ENCODE measurements at places on chromosomes 2 and 18.

- DNase-seq: no peak
These were observed 4.8 kb upstream of the ANKRD44 start for GRCh38 chr2:197315371-197315770.

- DNase-seq: no peak
These were observed 90.4 kb downstream of the CAMKMT start for GRCh38 chr2:44452069-44452583.

DNA sequence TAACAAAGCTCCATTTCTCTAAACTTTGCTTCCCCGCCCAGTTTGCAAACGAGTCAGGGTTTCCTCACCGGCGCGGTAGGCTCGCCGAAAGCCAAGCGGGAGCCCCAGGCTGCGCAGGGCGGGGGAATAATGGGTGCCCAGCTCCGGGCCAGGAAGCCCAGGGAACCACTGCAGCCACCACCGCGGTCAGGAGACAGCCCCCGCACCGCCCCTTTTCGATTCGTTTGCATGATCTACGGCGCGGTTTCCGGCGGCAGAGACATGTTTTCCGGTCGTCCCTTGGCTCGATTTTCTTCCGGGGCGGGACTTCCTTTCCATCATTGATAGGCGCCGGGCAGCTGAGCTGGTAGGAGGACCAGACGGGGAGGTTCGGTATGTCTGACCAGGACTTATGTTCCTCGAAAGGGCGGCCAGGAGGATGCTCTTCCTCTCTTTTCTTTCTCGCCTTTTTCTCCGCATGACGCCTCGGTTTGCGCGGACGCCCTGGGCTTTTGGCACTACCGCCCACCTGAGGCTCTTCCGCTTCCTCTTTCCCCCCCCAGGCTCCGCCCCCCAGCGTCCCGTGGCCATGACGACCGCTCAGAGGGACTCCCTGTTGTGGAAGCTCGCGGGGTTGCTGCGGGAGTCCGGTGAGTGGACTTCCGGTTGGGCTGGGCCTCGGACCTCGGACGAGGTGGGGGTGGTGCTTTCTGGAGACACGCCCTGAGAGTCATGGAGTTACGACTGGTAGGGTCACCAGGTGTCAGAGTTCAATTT lies at the start of gene STK11IP:
Gene STK11IP, plus strand, starts transcription at position 306 of the 756 bp plus-strand sequence. Its CDS starts 263 bp downstream, at position 569.
- DNase-seq: peak; percentile 87

DNA sequence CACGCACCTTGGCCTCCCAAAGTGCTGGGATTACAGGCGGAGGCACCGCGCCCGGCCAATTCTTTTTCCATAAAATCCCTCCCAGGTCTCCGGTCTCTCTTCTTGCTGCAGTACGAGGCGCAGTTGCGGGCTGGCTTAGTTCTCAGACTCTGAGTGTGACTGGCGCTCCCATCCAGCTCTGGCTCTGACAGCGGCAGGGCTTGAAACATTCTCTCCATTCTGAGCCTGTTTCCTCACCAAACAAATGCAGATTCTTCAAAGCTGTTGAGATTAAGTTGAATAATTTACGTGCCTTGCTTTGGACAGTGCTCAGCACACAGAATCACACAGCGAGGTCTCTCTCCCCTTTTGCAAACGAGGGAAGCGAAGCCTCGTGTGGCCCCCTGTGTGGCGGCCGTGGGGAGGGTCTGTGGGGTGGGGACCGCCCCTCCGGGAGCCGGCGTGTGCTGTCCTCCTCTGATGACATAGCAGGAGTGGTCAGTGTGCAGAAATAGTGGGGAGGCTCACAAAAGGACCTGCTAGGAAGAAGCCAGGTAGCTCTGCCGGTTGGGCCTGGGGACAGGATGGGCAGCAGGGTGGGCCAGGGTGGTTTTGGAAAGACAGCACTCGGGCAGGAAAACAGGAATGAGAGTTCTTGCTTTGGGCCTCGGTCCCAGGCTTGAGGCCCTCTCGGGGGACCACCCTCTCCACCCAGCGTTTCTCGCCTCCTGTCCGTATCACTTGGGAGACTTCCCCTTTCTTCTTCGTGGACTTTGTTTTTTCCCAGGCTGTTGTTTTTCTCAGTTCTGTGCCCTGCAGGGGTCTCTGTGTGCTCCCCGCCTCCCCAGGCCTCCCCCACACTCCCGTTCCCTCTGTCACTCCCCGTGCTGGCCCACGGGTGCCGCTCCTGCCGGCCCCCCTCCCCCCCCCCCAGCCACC lies 75.0 kb downstream of the KCNG2 start:
- DNase-seq: no peak

- no peak for DNase-seq
These were observed 56.4 kb upstream of the OTOS start for GRCh38 chr2:240196716-240197461.

GRCh38 chr2:5937321-5937720 lies 245.1 kb downstream of the SOX11 start:
- DNase-seq: no peak

GRCh38 chr18:73059280-73059679 lies 191.5 kb upstream of the NETO1 start:
- DNase-seq: no peak

DNA sequence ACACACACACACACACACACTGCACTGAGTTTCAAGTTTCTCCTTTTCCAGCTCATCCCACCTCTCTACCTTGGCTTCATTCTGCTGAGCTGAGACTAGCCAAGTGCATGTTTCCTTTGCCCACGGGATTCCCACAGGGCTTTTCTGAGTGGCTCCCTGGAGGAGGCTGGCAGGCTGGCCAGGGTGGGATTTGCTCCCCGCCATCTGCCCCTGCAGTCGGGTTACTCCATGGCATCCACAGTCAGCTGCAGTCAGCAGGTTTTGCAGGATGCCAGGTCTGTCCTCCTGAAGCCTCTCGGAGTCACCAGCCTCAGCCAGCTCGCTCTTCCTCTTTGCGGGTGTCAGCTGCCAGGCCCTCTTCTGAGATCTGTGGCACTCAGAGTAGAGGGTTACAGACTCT lies 783.7 kb upstream of the SOX11 start:
- no peak for DNase-seq

GRCh38 chr2:219453671-219454590 lies 19.3 kb downstream of the SPEG start:
- no peak for DNase-seq

DNA sequence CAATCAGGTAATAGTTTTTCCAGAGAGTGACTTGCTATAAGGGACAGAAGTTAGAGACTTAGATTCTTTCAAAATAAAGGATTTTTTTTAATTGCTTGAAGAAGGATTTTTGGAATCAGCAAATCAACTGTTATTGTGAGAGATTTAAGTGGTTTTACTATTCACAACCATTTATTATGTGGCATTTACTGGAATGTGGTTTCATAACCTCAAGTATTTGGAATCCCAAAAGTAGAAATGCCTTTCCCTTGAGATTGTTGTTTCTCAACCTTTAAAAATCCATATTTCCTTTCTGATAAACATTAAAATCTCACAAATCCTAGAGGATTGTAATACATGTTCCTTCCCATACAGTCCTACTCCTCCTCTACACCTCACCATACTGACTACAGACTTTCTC lies 5.0 kb downstream of the TANK start:
- no peak for DNase-seq

- no peak for DNase-seq
These were observed 52.7 kb upstream of the CCDC68 start for GRCh38 chr18:55012008-55012407.

- DNase-seq: no peak
These were observed 63.6 kb downstream of the INSIG2 start for GRCh38 chr2:118151831-118152230.

- no peak for DNase-seq
These were observed 20.4 kb upstream of the CABLES1 start for GRCh38 chr18:23114911-23115310.

GRCh38 chr2:85917887-85918795 lies 29.4 kb upstream of the ST3GAL5 start:
- no peak for DNase-seq

- DNase-seq: no peak
These were observed 711.4 kb upstream of the ACVR2A start for GRCh38 chr2:147133286-147133908.

DNA sequence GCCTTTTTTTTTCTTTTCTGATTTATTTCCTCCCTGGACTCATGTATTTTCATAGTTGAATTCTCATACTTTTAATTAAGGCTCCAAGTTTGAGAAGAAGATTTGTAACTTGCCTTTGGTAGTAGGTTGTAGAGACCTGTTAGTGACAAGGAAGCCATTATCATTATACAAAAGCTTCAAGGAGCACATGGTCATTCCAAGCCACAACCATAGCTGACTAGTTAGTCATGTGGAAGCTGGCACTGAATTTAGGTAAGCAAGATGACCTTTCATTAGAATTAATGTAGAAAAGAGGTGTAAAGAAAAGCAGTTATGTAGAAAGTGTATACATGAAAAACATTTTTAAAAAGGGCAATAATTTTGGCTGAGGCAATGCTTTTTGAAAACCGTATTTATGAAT lies 89.7 kb downstream of the LRP1B start:
- no peak for DNase-seq

DNA sequence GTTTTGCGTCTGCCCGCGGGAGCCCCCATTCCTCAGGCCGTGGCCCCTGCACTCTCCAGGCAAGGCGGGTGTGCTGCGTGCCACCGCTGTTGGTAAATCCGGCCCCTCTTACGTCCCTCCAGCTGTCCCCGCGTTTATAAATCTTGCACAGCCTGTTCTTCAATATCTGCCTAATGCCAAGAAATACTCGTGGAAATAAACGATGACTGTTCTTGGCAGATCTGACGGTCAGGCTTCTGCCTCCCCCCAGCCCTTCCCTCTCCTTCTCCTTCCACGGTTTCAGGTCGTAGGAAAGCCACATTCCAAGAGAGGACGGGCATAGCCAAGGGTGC lies 20.5 kb downstream of the ODC1 start:
- no peak for DNase-seq

DNA sequence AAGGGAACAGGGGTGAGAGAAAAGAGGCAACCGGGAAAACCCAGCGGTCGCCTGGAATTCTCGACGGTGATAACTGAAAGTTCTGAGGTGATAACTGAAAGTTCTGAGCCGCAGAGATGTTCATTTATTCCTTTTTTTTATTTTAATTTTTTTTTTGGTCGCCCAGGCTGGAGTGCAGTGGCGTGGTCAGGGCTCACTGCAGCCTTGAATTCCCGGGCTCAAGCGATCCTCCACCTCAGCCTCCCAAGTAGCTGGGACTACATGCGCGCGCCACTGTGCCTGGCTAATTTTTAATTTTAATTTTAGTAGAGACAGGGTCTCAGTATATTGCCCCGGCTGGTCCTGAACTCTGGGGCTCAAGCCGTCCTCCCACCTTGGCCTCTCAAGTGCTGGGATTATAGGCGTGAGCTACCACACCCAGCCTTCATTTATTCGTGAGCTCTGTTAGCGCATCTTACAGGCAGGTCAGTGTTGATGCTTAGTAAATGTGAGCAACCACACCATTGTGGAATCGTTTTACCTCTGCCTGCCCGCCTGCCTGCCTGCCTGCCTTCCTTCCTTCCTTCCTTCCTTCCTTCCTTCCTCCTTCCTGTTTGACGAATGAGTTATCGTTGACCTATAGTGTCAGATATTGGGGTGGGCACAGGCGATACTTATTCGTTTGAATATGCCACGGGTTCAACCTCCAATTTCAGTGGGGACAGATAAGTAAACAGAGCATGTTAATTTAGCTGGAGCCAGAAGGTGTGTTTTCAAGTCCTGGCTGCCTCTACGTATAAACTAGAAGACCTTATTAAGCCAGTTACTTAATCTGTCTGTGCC lies 557 bp upstream of the E2F6 start:
- DNase-seq: no peak

DNA sequence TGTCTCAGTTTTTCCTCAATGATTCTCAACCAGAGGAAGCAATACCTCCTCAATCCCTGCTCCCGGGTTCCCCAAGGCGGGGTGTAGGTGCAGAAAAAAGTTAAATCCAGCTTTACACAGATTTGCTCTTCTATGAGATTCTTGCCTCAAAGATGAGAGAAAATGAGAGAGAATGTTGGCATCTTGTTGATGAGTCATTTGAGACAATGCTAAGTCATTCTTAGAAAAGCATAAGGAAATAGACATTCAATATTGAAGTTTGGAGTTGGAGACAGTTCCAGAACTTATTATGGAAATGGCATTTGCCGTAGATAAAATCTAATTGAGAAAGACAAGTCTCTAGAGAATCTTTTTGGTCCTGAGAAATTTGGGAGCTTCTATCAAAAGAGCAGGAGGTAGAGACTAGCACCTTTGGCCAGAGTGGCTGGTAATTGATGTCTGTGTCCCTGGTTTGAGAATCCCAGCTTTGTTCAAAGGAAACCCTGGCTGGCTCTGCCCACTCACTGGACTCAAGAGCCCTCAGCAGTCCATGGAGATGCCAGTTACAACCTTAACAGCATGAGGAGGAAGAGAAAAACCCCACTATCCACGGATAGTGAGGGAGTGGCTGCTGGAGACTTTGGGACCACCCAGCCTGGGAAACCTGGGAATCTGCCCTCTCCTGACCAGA lies 181.2 kb downstream of the FAM124B start:
- DNase-seq: no peak

DNA sequence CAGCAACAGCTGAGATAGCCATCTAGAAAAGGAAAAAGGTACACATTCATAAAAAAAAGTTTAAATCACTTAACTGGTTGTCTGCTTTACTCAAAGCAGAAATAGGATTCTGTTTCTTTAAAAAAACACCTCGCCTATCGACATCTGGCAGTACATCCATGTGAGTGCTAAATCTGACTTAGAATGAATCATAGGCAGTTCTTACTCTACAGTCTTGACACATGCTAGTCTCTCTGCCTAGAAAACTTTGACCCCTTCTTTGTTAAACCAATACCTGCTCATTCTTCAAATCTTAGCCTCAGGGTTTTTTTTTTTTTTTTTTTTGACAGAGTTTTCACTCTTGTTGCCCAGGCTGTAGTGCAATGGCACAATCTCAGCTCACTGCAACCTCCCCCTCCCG lies 37.1 kb upstream of the GPR75 start:
- no peak for DNase-seq

GRCh38 chr2:100239486-100240210 lies 82.7 kb downstream of the LONRF2 start:
- no peak for DNase-seq

DNA sequence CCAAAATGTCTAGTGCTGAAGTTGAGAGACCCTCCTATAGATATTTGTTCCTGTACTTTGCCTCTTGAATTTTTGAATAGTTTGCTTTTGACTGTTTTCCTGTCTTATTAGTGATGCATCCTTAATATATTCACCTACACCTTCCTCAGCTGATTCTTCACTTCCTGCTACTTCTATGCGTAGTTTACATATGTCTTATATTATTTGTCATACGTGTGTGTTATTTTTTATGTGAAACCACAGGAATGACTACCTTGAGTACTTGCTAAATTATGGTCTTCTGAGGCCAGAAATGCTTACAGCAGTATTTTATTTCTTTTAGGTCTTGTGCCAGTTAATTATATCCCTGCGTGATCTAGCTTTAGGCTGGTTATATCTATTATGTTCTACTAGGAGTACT lies 9.9 kb downstream of the UBE2E3 start:
- DNase-seq: no peak

- DNase-seq: no peak
These were observed 122.6 kb upstream of the XPO1 start for GRCh38 chr2:61660511-61661388.

GRCh38 chr2:7857904-7858303 lies 824.0 kb upstream of the ID2 start:
- DNase-seq: no peak

DNA sequence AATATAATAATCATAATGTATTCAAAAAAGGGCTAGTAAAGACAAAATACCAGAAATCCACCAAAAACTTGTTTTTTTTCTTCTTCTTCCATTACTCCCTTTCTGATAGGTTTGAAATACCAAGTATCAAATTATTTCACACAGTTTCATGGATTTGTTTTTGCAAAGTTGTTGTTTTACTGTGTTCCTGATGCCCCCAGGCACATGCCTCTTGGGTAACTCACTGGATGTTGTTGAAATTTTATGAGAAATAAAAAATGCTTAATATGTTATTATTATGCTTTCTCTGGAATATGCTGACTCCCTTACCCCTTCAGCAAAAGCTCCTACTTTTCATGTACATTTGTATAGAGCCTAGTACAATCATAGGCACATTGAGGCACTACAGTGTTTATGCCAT lies 419.6 kb downstream of the NRXN1 start:
- no peak for DNase-seq
